Peyer's patch (tissue), 4 donors: ENCODE measurements at places on chromosomes 5 and 9.

DNA sequence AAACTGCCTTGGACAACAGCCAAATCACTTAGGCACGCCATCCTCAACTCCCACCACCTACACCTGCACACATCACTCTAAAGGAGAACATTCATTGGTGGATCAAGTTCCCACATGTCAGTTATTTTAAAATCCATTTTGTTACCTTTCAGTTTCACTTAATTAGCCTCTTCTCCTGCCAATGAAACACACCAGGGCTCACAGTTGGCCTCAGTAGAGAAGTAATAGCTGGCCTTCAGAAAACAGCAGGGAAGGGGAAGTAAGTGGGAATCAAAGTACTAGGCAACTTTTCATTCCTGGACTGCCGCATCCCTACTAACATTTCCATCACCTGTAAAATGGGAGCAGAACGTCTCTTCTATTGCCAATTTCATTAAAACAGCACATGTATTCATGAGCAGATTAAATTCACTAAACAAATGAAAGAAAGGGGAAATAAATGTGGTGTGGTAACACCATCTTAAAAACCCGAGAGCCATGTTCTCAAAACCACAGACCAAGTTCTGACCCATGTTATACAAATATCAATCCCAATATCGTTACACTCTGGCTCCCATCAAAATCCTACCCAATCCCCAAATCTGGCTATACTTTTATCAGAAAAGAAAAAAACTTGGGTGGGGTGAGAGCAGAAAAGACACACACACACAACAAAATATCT is 1.7 kb downstream of the SIL1 start:
- DNase-seq = no peak

- no peak for DNase-seq
Measured at GRCh38 chr5:173642895-173643481, 26.5 kb upstream of the BOD1 start.

DNA sequence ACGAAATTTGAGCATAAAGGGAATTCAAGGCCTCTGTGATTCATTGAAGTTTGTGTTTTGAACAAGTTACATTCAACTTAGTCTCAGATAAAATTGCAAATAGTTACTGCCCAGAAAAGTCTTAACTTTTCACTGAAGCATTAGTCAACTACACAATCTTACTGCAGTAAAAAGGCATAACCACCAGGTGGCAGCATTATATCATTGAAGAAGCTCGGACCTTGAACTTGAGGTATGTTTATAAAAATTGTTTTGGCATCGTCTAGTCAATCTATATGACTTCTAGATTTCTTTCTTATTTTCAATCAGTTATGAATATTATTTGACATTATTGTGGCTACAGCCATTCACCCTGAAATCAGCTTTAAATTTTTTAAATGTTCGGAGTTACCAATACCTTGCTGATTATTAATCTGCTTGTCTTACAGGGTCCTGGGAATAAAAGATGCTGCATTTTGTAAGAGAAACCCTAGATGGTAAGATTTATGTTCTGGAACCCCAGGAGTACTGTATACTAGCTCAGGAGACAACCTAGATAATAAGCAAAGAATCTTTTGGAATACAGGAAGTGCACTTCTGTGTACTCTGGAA is 83.9 kb upstream of the GRAMD2B start:
- peak; percentile 48 for DNase-seq

- DNase-seq = no peak
Measured at GRCh38 chr5:7321724-7322123, 74.2 kb upstream of the ADCY2 start.

GRCh38 chr5:84086511-84086910 is 298.2 kb downstream of the EDIL3 start:
- DNase-seq = no peak

DNA sequence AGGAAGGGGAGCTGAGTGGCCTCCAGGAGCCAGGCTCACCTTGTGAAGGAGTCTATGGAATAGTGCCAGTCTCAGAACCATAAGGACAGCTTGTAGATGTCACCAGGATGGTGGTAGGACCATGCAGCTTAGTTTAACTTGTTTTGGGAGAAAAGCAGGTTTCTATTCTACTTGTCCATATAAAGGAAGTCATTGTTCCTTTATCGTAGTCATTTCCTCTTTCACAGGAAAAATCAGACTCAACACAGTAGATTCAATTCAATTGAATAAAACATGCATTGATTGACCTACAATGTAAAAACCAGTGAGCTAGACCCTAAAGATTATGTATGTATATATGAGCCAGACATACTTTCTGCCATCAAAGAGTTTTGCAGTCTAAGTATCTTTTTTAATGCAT is 53.3 kb downstream of the MEGF10 start:
- DNase-seq = no peak

DNA sequence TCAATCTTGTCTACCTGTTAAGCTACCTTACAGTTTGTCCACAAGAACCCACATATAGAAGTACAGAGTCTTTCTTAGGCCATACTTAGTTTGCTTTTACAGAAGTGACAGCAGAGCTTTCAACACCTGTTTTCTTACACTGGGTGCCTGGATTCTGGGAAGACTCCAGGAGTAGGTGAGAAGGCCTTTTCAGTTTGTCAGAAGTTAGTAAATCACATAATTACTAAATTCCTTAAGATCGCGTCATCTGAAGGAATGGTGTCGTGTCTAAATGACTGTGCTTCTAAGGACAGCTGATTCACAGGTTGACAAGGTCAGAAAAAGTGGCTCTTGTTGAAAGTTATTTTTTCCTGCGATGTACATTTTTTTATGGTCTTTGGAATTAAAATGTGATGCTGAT is 97.0 kb upstream of the FAM120A start:
- DNase-seq = no peak

DNA sequence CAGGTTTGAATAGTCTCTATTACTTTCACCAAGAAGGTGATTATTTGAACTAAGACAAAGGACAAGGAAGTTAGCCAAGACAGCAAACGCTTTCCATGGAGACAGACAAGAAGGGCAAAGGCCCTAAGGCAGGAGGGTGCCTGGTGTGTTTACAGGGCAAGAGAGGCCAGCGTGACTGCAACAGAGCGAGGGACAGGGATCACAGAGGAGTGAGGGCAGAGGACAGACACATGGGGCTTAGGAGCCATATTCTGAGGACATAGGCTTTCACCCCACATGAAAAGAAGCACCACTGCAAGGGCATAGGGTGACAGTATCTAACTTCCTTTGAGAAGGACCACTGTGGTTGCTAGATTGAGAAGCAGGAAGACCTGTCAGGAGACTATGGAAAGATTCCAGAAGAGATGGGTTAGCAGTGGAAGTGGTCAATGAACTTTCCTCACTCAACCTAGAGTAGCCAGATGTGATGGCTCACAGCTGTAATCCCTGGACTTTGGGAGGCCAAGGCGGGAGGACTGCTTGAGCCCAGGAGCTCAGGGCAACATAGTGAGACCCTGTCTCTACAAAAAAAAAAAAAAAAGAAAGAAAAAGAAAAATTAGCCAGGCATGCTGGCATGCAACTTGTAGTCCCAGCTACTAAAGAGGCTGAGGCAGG is 5.0 kb upstream of the HAVCR1 start:
- DNase-seq = no peak

DNA sequence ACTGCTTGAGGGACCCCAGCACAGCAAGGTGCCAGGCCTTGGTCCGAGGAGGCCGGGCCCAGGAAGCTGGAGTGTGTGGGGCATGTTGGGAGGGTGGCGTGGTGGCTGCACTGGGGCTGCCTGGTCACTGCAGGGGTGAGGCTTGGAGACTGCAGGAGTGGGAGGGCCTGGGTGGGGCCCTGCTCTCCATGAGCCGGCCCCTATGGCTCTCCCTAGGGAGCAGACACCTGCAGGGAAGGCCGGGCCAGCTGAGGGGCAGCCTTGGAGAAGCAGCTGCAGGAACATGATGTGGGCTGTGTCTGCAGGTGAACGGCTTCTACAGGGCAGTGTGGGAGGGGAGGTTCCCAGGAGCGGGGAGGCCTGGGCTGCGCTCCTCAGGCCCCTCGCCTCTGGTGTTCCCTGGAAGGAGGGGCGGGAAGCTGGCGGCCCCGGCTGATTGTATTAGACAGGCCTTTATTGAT is 41.7 kb upstream of the TMEM250 start:
- DNase-seq = no peak

- DNase-seq = no peak
Measured at GRCh38 chr9:69347607-69348006, 22.6 kb downstream of the ENTREP1 start.

DNA sequence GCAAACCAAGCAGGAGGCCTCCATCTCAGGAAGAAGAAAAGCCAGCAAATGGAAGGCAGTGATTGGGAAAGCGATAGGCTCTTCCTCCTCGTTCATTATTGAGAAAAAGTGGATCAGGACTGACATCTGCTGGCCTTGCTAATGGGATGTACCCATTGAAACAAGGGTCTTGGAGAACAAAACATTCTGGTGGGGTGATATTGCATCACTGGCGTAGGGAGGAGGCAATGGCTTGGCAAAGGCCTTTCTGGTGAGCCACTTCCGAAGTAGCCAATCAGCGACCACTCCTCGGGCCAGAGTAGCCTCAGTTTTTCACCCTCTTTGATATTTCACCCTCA is 86.7 kb upstream of the NFIB start:
- DNase-seq = no peak

GRCh38 chr9:91425271-91425670 is 1.6 kb upstream of the NFIL3 start:
- DNase-seq = no peak

DNA sequence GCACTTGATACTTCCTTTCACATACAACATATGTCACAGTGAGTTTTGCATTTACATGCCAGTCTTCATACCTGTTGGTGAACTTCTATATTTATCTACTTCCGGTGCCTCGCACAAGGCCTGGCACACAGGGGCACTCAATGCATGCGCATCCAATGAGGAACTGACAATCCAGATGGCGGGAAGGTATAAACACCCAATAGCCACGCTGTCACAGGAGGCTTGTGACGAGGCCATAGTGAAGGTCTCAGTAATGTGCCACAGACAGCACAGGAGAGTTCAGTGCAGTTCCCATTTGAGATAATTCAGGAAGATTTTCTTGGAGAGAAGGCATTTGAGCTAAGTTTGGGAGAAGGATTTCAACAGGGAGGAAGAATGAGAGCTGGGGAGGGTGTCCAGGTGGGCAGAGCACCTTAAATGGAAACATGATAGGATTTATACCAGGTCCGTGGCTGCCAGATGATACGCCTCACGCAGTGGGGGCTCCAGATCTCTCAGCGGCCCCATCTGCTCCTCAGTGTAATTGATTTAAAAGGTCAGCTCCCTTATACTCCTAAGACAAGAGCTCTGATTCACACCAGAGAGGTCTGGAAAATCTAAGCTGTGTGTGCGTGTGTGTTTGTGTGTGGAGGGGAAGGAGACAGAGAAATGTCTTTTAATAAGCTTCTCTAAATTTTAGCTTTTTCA is 206.2 kb downstream of the DCP2 start:
- DNase-seq = no peak
